ENCODE measurements at places on chromosomes 4 and X. TPM values are rescaled to one million over a fixed set of nuclear protein-coding genes. Genes with fewer than 3 reads are reported as not detected.

DNA sequence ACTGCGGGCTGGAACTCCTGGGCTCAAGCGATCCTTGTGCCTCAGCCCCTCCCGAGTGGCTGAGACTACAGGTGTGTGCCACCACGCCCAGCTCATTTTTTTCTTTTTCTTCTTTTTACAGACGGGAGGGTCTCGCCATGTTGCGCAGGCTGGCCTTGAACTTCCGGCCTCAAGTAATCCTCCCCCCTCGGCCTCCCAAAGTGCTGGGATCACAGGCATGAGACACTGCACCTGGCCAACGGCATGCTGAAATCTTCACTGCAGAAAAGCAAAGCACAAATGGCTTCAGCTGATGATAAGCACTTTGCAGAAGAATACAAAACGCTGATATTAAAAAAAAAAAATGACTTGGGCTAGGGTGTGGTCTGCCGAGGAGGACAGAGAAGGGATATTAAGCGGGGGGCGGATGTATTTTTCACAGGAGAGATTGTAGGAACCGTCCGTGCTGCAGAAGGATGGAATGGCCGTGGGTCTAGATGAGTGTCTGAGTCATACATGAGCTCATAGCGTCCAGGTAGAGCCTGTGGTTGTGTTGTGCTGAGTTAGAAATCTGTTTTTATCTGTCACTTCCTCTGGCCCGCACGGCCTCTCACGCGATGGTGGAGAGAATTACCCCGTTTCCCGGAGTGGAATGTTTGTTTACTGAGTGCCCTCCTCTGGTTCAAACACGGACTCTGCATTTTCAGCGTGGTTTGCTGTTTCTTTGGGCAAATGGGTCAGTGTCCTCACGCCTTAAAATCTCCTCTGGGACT, 8.5 kb upstream of the AKAP17A start:
- H3K4me3 ChIP-seq, result no peak overlapping the region
- H3K4me1 ChIP-seq, result no peaks in the 10 kb centered on the region

DNA sequence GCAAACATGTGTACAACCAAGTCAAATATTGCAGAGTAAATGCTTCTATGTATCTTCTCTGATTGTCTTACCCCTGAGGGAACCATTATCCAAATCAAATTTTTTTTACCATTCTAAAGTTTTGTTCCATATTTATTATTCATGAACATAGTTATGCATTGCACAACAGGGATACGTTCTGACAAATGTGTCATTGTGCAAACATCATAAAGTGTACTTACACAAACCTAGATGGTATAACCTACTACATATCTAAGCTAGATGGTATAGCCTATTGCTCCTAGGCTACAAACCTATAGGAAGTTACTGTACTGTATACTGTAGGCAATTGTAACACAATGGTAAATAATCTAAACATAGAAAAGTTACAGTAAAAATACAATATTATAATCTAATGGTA, 23.4 kb downstream of the BEX3 start:
- no peaks in the 10 kb centered on the region for H3K27me3 ChIP-seq
- H3K36me3 ChIP-seq, result no peaks in the 10 kb centered on the region
- no peaks in the 10 kb centered on the region for H3K4me1 ChIP-seq
- H3K27ac ChIP-seq, result no peak overlapping the region

- DNase-seq, result no peak
- peak overlapping the region; percentile 94 for H3K27ac ChIP-seq
- no peaks in the 10 kb centered on the region for H3K36me3 ChIP-seq
- peak overlapping the region; percentile 87 for H3K4me3 ChIP-seq
- no peaks in the 10 kb centered on the region for H3K27me3 ChIP-seq
These were observed 15.4 kb downstream of the UTP3 start for GRCh38 chr4:70703619-70704214.

GRCh38 chr4:47235721-47236120, 204.4 kb downstream of the GABRB1 start:
- no peak for DNase-seq
- no peaks in the 10 kb centered on the region for H3K36me3 ChIP-seq
- no peaks in the 10 kb centered on the region for H3K4me1 ChIP-seq
- H3K27me3 ChIP-seq, result no peaks in the 10 kb centered on the region
- no peak overlapping the region for H3K27ac ChIP-seq

DNA sequence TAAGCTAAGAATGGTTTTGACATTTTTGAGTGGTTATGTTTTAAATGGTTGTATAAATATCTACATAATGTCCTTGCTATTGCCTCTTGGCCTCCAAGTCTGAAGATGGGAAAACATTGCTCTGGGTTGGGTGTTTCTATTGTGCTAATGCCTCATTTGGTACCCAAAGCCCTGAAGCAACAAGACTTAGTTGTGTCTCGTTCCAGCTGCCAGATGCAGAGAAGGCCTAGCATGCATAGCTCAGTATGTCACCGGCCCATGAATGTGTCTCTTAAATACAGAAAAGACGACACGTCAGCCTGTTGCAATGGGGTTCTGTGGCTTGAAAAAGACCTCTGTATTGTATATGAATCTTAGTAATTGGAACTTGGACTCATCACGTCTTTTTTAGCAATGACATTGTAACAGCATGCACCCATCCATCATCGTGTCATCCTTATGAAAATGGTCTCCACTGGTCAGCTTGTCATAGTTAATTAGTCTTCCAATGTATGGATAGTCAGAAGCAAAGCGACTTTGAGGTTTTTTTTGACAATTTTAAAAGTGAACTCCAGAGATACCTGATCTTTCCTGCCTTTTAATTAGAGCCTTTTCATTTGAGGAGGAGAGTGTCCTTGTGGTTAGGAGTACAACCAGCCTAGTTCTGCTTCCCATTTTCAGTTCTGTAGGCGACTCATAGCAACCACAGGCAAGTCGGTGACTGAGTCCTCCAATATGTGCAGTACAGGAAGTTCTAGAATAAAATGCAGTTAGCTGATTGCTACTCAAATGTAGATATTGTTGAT, 126.4 kb upstream of the GATB start:
- no peak overlapping the region for H3K4me3 ChIP-seq
- no peaks in the 10 kb centered on the region for H3K4me1 ChIP-seq
- DNase-seq, result no peak
- no peaks in the 10 kb centered on the region for H3K36me3 ChIP-seq
- no peaks in the 10 kb centered on the region for H3K27me3 ChIP-seq

GRCh38 chr4:156251373-156252065, 297.9 kb upstream of the CTSO start:
- H3K36me3 ChIP-seq, result no peaks in the 10 kb centered on the region
- no peak overlapping the region for H3K4me3 ChIP-seq
- H3K27me3 ChIP-seq, result no peaks in the 10 kb centered on the region
- no peaks in the 10 kb centered on the region for H3K4me1 ChIP-seq
- no peak for DNase-seq
- H3K27ac ChIP-seq, result no peak overlapping the region

- H3K4me3 ChIP-seq, result no peak overlapping the region
- no peak for DNase-seq
These were observed 75.6 kb downstream of the WFS1 start for GRCh38 chr4:6345096-6345830.

- no peak for DNase-seq
- no peaks in the 10 kb centered on the region for H3K27me3 ChIP-seq
- no peak overlapping the region for H3K4me3 ChIP-seq
- no peaks in the 10 kb centered on the region for H3K36me3 ChIP-seq
These were observed 120.5 kb upstream of the MAP9 start for GRCh38 chr4:155497306-155497705.

GRCh38 chrX:131066237-131066636, 8.1 kb downstream of the ARHGAP36 start:
- H3K4me1 ChIP-seq, result no peaks in the 10 kb centered on the region
- no peaks in the 10 kb centered on the region for H3K27me3 ChIP-seq
- no peak for DNase-seq
- no peak overlapping the region for H3K27ac ChIP-seq

DNA sequence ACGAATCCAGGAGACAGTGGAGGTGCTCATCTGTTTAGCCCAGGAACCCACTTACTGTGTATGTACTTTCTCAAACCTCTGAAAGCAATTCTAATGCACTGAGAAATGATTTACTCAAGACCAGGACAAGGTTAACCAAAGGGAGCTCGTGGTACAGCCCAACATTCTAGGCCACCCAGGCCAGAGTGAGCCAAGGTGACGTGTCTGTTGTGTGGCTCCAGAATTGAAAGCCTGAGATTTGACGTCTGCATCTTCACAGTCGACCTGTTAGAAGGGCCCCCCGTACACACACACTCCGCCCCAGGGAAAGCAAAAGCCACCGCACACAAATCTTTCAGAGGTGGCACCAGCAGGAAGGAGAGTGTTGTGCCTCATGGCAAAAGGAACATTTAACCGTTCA, 2.3 kb downstream of the MAP3K15 start:
- peaks cover 37% of the 10 kb centered on the region for H3K27me3 ChIP-seq
- no peaks in the 10 kb centered on the region for H3K4me1 ChIP-seq
- H3K36me3 ChIP-seq, result no peaks in the 10 kb centered on the region
- DNase-seq, result no peak

- no peak for DNase-seq
- no peaks in the 10 kb centered on the region for H3K4me1 ChIP-seq
- no peak overlapping the region for H3K4me3 ChIP-seq
These were observed 212.4 kb downstream of the ARHGAP10 start for GRCh38 chr4:147944249-147944648.

DNA sequence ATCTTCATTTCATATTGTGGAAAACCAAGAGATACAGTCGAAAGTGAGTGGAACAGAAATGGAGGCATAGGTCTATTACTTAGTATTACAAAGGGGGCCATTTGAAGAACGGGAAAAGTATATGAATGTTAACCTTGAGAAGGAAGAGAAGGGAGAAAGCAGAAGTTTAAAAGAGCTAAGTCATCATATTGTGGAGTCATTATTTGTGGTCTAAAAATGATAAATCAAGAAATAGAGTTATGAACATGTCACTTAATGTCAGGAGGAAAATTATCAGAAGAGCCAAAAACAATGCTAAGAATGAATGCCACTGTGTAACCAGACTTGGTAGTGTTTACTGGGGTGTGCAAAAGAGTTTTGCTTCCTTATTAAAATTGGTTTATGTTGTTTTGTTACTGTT, 589.5 kb upstream of the LCORL start:
- DNase-seq, result no peak
- H3K4me3 ChIP-seq, result no peak overlapping the region
- H3K36me3 ChIP-seq, result no peaks in the 10 kb centered on the region
- H3K27ac ChIP-seq, result no peak overlapping the region

DNA sequence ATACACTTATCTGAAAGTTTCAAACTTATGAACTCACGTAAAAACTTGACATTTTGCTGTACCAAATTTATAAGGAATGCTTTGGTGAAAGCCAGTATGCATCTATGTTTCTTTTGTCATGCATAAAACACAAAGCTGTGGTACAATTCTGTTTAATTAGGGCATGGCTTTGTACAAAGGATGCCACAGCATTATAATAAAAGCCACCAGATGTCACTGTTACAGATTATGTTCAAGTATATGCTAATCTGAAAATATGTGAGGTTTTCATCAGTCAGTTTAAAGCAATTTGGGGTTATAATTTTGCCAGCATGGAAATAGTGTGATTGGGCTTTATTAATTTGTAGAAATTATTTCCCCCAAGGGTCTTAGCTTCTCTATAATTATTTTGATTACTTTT, 69.0 kb downstream of the ATOH1 start:
- no peak for DNase-seq
- H3K36me3 ChIP-seq, result no peaks in the 10 kb centered on the region
- no peak overlapping the region for H3K4me3 ChIP-seq
- H3K27ac ChIP-seq, result no peak overlapping the region
- H3K27me3 ChIP-seq, result no peaks in the 10 kb centered on the region

DNA sequence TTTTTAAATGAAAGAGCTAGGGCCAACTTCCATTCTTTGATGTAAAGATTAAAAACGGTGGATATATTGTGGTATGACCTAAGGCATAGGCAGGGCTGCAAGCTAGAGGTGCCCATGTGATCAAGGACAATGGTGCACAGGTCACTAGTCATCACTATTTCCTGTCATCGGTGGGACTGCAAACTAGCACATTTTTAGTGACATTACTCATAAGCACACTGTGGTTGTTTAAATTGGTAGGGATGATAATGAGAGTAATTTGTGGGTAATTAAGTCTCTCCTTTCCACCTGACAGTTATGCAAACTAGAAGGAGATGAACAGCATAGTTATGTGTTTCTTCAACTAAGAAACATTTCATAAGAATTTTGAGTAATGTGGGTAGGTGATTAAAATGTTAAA, 85.4 kb downstream of the GPRIN3 start:
- no peaks in the 10 kb centered on the region for H3K36me3 ChIP-seq
- H3K4me1 ChIP-seq, result no peaks in the 10 kb centered on the region
- no peak overlapping the region for H3K27ac ChIP-seq
- no peak for DNase-seq
- no peak overlapping the region for H3K4me3 ChIP-seq

- no peaks in the 10 kb centered on the region for H3K4me1 ChIP-seq
- H3K27ac ChIP-seq, result no peak overlapping the region
- no peak overlapping the region for H3K4me3 ChIP-seq
- H3K36me3 ChIP-seq, result no peaks in the 10 kb centered on the region
- no peak for DNase-seq
These were observed 270.1 kb upstream of the AGTR2 start for GRCh38 chrX:115900425-115900824.

GRCh38 chr4:114087596-114088230, 108.3 kb upstream of the ARSJ start:
- no peaks in the 10 kb centered on the region for H3K36me3 ChIP-seq
- DNase-seq, result no peak
- no peak overlapping the region for H3K4me3 ChIP-seq

- H3K4me1 ChIP-seq, result no peaks in the 10 kb centered on the region
- DNase-seq, result no peak
- H3K4me3 ChIP-seq, result no peak overlapping the region
These were observed 93.2 kb upstream of the ATP8A1 start for GRCh38 chr4:42750091-42750490.

- no peaks in the 10 kb centered on the region for H3K36me3 ChIP-seq
- DNase-seq, result no peak
- no peak overlapping the region for H3K4me3 ChIP-seq
- no peaks in the 10 kb centered on the region for H3K27me3 ChIP-seq
- H3K27ac ChIP-seq, result no peak overlapping the region
- H3K4me1 ChIP-seq, result no peaks in the 10 kb centered on the region
These were observed 12.8 kb upstream of the TMSB4X start for GRCh38 chrX:12962041-12962504.

Gene PNMA5
- not detected for total RNA-seq

Gene HMGB3
- 6.2 TPM for total RNA-seq

Gene WNK3
- 1.3 TPM for total RNA-seq

Gene RBM46
- total RNA-seq, result not detected

Gene WDFY3
- total RNA-seq, result 119 TPM

Gene XAGE1A
- not detected for total RNA-seq

Gene GRID2
- total RNA-seq, result under 0.01 TPM
